ENCODE measurements at places on chromosomes 2 and 18. TPM values are rescaled to one million over a fixed set of nuclear protein-coding genes. Genes with fewer than 3 reads are reported as not detected.

Gene CYP20A1
- 8.4 TPM for polyA plus RNA-seq

Gene CDH7
- polyA plus RNA-seq = not detected

Gene NMUR1
- polyA plus RNA-seq = 1.8 TPM

Gene TCF23
- polyA plus RNA-seq = 0.18 TPM

Gene ALKAL2
- 28.8 TPM for polyA plus RNA-seq

Gene AQP12A
- not detected for polyA plus RNA-seq

Gene KCNJ13
- polyA plus RNA-seq = 0.15 TPM

Gene REG1B
- polyA plus RNA-seq = 17.0 TPM

All from adipose tissue (tissue), 3 donors.